Mucosa of gallbladder (tissue), 1 donor: ENCODE measurements at places on chromosomes 11 and 22. TPM values are rescaled to one million over a fixed set of nuclear protein-coding genes. Genes with fewer than 3 reads are reported as not detected.
A peak's percentile ranks its signal among the peaks of the same experiment; 100 is the strongest.

DNA sequence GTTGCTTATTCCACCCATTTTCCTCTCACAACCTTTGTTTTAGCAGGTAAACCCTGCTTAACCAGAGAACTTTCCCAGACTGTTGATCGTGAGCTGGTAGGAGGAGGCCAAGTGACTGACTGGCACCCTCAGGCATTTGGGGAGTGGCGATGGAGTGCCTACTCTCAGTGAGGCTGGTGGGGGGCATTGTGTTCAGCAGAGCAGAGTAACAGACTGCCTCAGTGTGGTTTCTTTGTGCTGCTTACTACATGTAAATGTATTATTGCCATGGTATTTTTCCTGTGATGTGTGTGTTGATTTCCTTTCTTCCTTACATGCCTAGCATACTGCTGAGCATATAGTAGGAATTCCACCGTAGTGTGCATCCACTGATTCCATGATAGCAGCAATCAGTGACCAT is 2.6 kb downstream of the MARK2 start:
- DNase-seq, result no peak

- peak; percentile 78 for DNase-seq
Observed at GRCh38 chr11:47766509-47767227, 473 bp downstream of the FNBP4 start.

The TANGO2 gene
- total RNA-seq, result 39.4 TPM

The CTSF gene
- total RNA-seq, result 87.4 TPM

DNA sequence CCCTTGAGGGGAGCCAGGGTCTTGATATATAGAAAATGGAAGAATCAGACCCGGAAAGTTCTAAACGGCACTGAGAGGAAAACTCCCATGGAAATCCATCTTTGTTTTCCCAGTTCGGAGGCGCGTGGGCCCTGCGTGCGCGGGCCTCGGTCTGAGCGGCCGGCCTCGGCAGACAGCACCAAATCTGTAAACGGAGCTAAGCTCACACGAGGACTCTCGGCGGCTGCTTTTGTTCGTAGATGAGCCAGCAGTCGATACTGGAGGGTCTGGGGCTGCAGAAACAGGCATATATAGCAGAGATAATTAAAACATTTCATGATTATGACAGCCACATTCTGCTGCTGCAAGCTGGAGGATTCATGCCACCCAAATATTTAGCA is 68.5 kb upstream of the PPARA start:
- no peak for DNase-seq

The BARX2 gene
- 7.0 TPM for total RNA-seq

- DNase-seq, result no peak
Observed at GRCh38 chr11:60849641-60850520, 5.9 kb downstream of the PTGDR2 start.

DNA sequence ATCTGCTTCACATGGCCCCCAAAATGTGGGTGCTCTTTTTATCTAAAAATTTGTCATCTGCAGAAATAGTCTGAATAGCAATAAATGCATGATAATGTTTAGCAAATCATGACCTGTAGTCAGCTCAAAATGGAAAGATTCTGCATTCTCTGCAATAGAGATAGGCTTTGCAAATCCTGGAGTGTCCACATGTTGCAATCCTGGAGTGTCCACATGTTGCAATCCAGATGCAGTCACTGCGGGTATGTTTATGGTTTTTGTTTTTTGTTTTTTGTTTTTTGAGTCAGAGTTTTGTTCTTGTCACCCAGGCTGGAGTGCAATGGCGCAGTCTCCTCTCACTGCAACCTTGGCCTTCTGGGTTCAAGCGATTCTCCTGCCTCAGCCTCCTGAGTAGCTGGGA is 20.2 kb upstream of the LRRC32 start:
- no peak for DNase-seq

DNA sequence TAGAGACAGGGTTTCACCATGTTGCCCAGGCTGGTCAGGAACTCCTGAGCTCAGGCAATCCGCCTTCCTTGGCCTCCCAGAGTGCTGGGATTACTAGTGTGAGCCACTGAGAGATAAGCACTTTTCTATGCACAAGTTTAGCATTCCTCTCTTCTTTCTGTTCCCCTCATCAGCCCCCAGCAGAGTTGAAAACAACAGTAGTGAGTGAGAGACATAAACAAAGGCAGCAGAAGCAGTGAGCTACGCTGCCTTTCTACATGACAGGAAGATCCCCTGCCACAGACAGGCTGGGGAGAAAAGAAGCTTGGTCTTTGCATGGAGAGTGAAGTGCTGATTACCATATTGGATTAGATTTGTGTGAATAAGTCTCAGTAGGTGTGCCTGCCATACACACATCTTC is 392.0 kb upstream of the KIRREL3 start:
- no peak for DNase-seq

- no peak for DNase-seq
Observed at GRCh38 chr11:58652726-58653280, 30.3 kb downstream of the CNTF start.

- peak; percentile 42 for DNase-seq
Observed at GRCh38 chr11:16815047-16815767, 76.8 kb downstream of the C11orf58 start.

GRCh38 chr11:95520369-95521132 is 269.0 kb downstream of the FAM76B start:
- DNase-seq, result no peak

The OR10G4 gene
- total RNA-seq, result not detected

- DNase-seq, result peak; percentile 16
Observed at GRCh38 chr11:77619576-77620198, 17.9 kb downstream of the CLNS1A start.

The TMEM191C gene
- total RNA-seq, result 2.8 TPM
